ENCODE measurements at places on chromosomes 3 and 15. TPM values are rescaled to one million over a fixed set of nuclear protein-coding genes. Genes with fewer than 3 reads are reported as not detected.

DNA sequence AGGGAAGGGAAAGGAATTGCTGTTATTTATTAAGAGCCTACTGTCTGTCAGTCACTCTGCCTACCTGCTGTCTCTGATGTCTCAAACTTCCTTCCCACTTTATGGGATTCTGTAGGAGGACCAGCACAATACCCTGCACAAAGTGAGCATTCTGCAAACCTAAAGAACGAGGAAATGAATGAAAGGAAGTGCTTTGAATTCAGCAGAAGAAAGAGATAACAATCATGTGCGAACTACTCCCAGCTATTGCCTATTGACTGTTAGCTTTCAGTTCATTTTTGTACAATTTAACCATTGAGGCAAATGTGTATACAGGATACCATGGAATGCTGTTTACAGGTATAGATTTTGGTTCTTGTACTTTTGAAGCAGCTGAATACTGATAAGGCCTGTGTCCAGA is 66.8 kb downstream of the CMSS1 start:
- no peak for DNase-seq

GRCh38 chr15:53414167-53414566 is 345.3 kb downstream of the WDR72 start:
- DNase-seq: no peak

DNA sequence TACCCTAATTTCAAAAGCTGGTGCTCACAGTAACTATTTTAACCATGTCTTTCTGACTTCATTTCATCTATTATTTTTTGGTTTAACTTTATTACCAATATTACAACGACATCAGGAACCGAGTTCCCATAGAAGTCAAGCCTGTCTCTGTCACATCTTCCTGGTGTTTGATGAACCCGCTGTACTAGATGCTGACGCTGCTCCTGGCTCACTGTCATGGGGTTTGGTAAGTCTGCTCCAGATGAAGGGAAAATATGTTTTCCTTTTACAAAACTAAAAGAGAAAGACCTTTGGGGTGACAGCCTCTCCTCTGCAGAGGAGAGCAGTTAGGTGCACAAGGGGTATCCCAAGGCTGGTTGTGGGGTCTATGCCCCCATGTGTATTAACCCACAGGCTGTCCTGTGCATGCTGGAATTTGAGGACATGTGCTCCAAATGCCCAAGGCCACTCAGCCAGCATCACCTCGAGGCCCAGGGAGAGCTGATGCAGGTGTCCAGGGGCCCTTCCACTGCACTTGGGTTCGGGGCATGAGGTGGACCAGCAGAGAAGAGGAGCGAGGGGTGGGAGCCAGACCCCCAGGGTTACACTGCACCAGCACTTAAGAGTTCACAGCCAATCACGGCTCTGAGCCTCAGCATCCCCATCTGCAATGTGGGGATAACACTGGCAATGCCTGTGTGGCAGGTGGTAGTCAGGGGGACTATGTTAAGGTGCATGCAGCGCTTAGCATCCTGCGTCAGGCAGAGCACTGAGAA is 62.2 kb downstream of the ATP10A start:
- no peak for DNase-seq

- DNase-seq: no peak
Measured at GRCh38 chr15:36392676-36393266, 186.7 kb upstream of the CDIN1 start.

GRCh38 chr3:59829527-59829926 is 779.7 kb upstream of the CFAP20DC start:
- DNase-seq: no peak

DNA sequence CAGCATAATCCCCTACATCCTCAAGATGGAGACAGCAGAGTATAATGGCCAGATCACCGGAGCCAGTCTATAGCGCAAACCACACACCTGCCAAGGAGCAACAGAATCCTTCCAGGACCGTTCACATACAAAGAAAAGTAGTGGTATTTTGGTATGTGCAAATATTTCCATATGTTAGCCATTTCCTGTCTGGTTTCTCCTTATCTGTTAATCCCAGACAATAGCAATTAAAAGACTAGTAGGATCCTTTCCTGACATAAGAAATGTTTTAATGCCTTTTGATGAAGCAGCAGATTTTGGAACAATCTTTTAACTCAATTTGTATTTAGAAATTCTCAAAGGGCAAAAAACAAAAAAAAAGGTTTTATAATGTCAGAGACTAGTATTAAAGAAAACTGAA is 22.2 kb downstream of the MRPS25 start:
- DNase-seq: no peak

ZNF660 gene
- total RNA-seq: 6.2 TPM

NRG4 gene
- not detected for total RNA-seq

NCEH1 gene
- 15.6 TPM for total RNA-seq

FHIT gene
- 9.2 TPM for total RNA-seq

NGLY1 gene
- 22.6 TPM for total RNA-seq

PTPRG gene
- 80.4 TPM for total RNA-seq

KNG1 gene
- total RNA-seq: not detected

CACNA1D gene
- total RNA-seq: 1.1 TPM
